ENCODE measurements at places on chromosomes 1 and 21.

GRCh38 chr1:52288286-52288685 is 77.7 kb downstream of the CC2D1B start:
- peak; percentile 8 for DNase-seq

- DNase-seq, result no peak
These were observed 848 bp upstream of the APOBEC4 start for GRCh38 chr1:183653876-183654451.

DNA sequence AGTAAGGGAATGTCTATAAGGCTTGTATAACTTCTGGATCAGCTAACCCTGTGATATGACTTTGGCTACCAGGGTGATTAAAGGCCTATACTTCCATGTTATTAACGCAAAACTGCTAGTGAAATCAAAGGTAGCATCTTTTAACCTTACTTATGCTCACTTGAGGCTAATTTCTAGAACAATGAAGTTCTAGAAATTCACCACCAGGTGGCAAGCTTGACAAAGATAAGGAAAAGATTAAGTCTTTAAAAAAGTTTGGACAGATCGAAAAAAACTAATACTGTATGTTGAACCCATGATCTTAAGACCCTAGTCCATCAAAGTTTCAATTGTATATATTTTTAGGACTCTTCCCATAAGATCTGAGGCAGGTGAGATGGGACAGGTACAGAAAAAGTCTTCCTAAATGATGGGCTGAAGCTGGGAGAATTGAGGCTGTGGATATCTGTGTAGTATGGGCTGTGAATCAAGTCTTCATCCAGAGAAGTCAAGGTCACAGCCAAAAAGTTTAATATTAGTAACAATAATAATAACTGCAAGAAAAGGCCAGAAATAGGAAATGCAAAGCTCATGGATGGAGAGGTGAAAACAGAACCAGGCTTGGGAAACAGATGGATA is 18.8 kb downstream of the KYAT3 start:
- no peak for DNase-seq

GRCh38 chr1:54225986-54226559 is 26.1 kb downstream of the MRPL37 start:
- no peak for DNase-seq

DNA sequence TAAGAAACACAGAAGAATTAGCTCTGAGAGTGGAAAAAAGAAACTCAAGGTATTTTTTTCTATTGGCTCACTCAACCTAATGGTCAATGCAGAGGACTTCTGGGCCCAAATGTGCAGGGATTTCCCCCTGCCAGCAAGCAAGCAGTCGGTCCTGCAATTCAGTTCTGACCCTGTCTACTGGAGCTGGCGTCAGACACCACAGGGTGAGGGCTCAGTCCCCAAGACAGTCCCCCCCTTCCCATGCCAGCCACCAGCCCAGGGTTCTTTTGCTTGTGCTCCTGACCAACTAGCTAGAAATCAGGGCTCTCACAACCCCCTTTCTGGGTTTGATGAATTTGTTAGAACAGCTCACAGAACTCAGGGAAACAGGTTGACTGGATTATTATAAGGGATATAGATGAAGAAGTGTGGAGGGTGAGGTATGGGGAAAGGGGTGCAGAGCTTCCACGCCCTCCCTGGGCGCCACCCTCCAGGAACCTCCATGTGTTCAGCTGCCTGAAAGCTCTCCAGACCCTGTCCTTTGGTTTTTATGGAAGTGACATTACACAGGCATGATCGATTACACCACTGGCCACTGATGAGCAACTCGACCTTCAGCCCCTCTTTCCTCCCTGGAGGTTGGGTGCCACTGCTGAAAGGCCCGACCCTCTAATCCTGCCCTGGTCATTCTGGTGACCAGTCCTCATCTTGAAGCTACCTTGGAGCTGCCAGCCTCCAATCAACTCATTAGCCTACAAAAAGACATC is 22.5 kb upstream of the PWP2 start:
- no peak for DNase-seq

DNA sequence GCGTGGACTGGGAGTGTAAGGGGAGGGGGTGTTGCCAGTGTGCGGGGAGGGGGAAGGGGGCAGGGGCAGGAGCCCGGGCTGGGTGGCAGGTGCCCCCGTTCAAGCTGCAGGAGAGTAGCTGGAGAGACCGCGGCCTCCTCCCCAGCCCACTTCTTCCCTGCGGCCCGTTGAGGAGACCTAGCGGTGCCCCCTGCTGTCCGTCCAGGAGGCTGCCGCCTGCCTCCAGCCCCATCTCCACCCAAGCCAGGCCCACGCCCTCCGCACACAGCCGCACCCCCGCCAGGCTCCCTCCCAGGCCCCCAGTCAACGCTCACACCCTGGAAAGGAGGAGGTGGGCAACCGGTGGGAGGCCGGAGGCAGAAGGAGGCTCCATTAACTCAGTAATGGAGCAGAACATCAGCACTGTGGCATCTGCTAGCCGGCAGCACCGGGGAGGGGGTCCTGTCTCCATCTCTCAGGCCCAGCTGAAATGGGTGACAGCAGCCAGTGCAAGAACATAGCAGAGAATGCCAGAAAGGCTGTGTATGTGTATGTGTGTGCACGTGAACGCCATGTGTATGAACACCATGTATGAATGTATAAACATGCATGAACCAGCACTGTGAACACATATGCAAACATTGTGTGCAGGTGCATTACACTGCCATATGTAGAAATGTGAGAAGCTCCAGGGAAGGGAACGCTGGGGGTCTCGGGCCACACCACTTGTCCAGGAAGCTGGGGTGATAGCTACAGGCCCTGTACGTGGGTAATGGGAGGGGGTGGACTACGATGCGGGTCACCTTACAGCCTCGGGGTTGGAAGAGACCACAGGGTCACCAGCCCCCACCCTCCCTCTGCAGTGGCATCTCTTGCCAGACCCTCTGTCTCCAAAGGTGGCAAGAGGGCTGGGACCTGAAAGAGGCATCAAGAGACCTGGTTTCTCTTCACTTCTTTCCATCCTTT is 84.6 kb downstream of the SYT2 start:
- peak; percentile 17 for DNase-seq

- DNase-seq, result no peak
These were observed 1092.7 kb downstream of the PLA2G4A start for GRCh38 chr1:187921426-187921825.

DNA sequence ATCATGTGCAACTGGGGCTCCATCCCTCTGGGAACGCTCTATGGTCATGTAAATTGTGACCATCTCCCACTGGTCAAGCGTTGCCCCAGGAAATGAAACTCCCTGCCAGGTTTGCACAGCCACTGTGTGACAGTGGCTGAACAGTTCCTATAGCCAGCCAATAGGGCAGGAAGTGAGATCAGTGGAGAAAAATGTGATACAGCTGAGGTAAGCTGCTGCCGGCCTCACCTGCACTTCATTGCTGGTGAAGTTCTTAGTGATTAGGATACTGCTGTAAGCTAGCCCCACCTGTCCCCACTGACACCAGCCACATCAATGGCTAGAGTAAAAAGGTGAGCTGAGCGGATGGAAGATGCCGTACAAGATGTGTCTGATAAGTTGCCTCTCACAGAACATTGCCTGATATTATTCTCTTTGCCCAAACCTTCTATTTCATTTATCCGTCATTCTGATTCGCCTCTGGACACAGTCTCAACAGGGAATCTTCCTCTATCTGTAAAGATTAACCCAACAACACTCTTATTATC is 38.4 kb upstream of the CDC42BPA start:
- DNase-seq, result no peak

- no peak for DNase-seq
These were observed 63.7 kb upstream of the IFNLR1 start for GRCh38 chr1:24250791-24251190.

GRCh38 chr1:168582688-168583336 is 6.4 kb downstream of the XCL1 start:
- DNase-seq, result peak; percentile 31

- DNase-seq, result no peak
These were observed 27.3 kb downstream of the EIF4G3 start for GRCh38 chr1:21149430-21149854.

DNA sequence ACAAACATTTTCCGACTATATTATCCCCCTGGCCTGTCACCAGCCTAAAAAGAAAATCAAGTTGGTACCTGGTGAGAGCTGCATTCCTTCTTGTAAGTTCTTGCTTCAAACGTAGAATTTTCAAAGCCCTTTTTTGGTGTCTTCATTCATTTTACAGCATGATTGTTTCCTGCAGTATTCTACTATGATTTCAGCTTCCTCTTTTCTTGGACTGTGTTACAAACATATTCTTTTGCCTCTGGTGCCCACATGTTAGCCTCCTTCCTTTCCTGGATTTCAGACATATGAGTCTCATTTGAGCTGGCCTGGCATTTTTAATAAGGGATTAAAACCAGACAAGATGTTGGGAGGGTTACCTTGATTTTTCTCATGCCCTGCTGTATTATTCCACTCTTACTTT is 142.5 kb downstream of the PIGK start:
- no peak for DNase-seq

DNA sequence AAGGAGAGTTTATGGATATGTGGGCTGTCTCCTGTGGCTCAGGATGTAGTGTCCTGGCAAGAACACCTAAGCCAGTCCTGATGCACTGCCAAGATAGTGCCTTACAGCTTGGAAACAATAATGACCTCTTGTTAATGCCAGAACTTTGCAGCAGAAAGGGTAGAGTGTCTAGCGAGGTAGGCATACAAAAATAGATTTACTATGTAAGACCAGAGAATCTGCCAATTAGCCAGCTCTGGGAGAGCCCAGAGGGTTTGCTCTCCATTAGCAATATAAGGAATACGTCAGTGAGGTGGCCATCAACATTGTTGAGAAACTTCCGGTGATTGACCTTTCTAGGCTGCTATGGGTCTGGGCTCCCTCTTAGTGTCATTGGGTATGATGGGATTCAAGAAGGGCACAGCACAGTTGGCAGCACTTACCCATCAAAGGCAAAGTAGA is 178.5 kb upstream of the GALNT2 start:
- DNase-seq, result no peak

GRCh38 chr1:231691618-231692259 is 65.1 kb downstream of the DISC1 start:
- DNase-seq, result no peak

DNA sequence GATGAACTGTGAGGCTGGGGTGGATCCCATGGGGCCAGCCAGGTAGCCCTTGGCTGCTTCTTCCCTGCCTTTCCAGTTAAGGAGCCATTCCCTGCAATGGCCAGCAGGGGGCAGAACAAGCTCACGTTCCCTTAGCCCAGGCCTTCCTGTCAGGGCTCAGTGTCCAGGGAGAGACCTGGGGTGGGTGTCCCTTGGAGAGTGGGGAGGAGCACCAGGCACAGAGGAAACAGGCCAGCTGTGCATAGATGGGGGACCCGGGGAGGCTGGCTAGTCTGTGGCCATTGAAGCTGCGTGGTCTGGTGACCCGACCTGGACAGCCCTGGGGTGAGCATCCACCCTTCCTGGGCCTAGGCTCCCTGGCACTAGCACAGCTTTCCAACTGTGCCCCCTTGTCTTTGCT is 13.2 kb upstream of the EPS8L3 start:
- DNase-seq, result no peak

- no peak for DNase-seq
These were observed 138.0 kb upstream of the ARHGEF16 start for GRCh38 chr1:3316340-3316943.

GRCh38 chr21:41824466-41825207 is 54.5 kb downstream of the PRDM15 start:
- DNase-seq, result no peak

DNA sequence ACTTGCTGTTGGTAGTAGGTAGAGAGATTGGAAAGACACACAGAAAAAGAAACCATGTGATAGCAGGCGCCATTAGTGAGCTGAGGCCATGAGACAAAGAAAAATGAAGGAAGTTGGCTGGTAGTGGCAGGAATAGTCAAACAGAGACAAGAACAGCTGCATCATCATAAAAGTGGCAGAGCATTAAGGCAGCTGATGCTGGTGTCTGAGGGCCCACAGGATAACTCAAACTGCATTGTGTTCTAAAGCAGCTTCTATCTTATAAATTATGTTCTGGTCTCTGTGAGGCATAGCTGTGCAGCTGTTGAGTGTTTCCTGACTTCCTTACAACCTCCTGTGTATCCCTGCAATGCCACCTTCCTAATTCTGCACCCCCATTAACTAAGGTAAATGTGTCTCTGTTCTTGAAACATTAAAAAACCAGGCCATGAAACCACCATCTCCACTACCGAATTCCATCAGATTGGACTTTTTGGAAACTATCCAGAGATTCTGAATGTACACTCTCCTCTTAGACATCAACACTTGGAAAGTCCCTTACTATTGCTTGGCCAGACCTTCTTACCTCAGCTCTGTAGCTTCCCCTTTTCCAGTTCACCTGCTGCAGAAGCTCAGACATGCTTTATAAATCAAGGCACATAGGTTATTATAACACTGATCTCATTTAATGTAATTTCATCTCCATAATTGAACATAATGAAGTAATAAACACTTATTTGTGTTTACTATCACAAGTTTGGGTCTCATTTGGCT is 23.4 kb upstream of the ARHGAP29 start:
- no peak for DNase-seq

Measured in skeletal muscle cell (primary cell).